ENCODE measurements at places on chromosomes 12 and 14. TPM values are rescaled to one million over a fixed set of nuclear protein-coding genes. Genes with fewer than 3 reads are reported as not detected.

DNA sequence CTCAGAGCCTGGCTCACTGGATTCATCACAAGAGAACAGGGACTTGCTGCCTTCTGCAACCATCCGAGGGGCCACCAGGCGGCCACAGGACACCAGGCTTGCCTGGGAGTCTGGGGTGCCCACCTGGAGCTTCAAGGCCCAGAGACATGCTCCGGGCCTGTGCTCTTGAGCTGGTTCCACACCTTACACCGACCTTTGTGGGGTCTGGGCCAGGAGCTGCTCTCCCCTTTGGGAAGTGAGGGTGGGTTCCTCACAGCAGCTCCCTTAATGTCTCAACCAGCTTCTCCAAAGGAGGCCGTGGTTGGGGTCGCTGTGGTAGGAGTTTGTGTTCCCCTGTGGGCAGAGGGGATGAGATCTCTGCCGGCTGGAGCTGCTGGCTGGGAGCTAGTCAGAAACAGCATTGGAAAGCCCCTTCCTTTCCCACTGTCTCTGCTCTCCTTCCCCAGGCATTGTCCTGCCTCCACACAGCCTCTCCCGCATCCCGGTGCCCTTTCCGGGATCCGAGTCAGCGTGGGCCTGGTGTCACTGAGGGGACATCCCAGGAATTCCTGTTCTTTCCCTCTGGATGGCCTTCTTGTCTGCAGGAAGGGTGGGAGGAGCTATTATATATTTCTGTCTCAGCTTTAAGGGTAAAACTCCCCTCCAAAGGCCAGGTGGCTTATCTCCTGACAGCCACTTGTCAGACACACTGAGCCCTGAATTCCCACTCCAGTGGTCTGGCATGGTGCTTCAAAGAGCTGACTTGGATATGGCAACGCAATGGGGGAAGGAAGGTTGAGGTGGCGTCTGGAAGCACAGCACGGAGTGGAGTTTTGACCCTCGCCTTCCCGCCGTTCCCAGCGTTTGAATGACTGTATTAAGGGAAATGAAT, 5.1 kb upstream of the PAPLN start:
- no peak for DNase-seq

DNA sequence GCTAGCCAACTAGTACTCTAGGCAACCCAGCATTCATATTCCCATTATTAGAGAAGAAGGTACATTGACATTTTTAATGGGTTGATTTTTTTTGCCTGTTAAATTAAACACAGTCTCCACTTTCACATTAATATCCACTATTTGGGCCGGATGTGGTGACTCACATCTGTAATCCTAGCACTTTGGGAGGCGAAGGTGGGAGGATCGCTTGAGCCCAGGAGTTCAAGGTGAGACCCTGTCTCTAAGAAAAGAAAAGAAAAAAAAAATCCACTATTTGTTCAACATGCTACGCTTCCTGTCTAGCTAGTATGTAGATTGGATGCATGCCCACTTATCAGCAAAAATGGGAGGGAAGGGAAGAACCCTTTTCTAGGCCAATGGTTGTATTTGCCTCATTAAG, 7.1 kb upstream of the CRADD start:
- no peak for DNase-seq

DNA sequence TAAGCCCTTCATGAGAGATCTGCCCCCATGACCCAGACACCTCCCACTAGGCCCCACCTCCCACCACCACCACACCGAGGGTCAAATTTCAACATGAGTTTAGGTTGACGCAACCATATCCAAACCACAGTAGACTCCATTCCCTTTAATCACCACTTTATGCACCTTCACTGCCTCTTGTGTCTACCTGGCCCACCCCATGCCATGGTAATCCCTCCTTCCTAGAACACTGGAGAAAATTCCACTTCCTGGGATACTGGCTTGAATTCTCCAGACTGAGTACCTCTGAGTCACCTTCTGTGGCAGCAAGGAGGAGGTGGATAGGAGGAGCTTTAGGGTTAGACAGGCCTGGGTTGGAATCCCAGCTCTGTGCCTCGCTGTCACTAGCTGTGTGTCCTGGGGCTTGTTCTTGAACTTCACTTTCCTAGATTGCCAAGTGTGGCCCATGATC, 26.1 kb upstream of the CIPC start:
- no peak for DNase-seq

GRCh38 chr12:509500-509899, 49.8 kb downstream of the B4GALNT3 start:
- no peak for DNase-seq

DNA sequence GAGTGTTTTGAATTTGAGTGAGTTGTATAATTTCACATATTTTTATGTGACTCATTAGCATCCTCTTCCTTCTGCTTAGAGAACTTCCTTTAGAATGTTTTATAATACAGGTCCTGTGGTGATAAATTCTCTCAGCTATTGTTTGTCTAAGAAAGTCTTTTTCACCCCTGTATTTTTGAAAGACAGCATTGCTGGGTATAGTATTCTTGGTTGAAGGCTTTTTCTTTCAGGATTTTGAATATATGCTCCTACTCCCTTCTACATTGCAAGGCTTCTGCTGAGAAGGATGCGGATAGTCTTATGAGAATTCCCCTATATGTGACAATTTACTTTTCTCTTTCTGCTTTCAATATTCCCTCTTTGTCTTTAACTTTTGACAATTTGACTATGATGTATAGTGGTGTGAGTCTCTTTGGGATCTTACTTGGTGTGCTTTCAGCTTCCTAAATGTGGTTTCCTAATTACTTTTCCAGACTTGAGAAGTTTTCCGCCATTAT, 118.9 kb upstream of the HMGA2 start:
- no peak for DNase-seq

- DNase-seq, result no peak
Observed at GRCh38 chr12:101729842-101730241, 9.4 kb downstream of the SYCP3 start.

Gene ST8SIA1
- 2.6 TPM for total RNA-seq

Gene DYNC1H1
- 355 TPM for total RNA-seq
